Neural crest cell (in vitro differentiated cells): ENCODE measurements at places on chromosomes 3 and 15.

DNA sequence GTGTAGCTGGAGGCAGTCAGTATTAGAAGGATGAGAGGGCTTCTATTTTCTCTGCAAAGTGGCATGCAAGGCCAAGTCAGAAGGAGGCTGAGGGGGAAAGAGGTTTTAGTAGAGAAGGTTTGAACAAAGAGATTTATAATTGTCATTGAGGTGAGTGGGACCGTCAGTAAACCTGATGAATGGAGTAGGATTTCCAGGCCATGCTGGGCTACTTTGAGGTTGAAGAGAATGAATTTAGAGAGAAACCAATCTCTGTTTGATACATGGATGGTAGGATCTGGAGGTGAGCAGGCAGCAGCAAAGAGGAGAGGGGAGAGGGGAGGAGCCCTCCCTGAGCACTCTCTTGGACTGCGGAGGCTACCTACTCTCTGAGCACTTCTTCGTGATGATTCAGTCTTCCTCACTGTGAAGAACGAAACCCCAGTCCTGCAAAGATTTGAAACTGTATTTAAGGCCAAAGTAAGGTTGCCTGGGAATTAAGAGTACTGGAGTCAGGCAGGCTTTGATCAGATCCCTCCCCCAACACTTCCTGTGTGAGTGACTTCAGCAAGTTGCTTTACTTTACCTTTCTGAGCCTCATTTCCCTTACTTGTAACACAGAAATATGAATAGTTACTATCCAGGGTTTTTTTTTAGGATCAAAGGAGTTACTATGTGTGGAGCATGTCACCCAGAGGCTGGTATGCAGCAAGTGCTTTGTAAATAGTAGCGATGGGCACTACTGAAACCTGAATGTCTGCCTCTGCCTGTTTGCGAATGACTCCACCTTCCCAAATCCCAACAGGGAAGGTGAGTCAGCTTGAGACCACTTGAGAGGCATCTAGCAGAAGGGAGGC lies 75.8 kb downstream of the RPL39L start:
- no peak for DNase-seq

DNA sequence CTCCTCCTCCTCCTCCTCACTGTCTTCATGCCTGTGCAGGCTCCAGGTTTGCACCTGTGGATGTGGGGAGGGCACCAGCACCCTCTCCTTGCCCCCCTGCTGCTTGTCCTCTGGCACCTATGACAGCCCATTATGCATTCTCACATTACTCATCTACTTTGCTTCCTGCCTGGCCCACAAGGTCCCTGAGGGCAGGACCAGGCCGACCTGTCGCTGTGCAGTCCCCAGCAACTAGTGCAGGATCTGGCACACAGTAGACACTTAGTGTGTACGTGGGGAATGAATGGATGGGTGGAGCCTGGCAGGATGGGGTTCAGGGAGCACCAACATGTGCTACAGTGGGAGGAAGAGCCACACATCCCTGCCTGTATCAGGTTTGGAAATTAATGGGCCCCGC lies 58.3 kb upstream of the TMEM115 start:
- DNase-seq = no peak

GRCh38 chr15:73809728-73810501 lies 56.8 kb upstream of the INSYN1 start:
- no peak for DNase-seq

DNA sequence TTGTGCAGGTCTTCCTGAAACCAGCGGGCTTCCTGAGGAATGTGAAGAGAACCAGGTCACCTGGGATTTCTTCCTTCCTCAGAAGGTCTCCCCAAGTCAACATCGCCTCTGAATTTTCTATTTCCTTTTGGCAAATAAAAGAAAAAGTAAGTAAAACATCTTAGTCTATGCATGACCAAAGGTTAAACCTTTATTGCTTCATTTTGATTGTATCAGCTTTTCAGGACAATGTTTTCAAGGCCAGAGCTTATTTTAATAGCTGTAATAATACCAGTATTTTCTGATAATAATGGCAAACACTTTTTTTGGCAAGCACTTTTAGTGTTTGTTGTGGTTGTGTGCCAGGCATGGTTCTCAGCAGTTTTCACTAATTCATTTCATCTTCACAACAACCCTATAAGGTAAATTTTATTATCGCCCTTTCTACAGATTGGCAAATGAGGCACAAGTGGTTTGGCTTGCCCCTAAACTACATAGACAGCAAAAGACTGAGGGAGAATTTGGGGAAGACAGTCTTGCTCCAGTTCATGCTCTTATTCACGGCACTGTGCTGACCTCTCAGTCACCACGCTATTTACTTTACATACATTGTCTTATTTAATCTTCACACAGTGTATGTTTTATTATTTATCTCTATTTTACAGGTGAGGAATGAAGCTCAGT lies 110.4 kb downstream of the RPL22L1 start:
- DNase-seq = no peak

GRCh38 chr15:101023501-101024072 lies 104.4 kb downstream of the LRRK1 start:
- DNase-seq = no peak

- DNase-seq = no peak
These were observed 64.2 kb downstream of the TBC1D5 start for GRCh38 chr3:17678116-17678741.

DNA sequence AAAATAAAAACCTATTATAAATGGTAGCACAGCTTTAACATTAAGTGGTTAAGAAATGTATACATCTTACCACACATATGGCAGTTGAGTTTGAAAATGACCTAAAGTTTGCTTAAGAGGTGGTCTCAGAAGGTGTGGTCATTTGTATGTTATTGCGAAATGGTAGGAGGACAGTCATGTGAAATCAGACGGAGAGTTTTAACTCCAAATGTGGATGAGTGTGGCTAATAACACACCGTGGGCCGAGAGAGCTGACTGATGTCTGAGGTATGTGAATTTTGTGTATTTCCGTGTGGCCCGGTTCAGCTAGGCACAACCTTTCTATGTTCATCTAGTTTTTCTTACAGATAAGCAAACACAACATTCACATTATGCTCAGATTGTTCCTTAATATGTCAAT lies 71.9 kb downstream of the ARNT2 start:
- DNase-seq = no peak

DNA sequence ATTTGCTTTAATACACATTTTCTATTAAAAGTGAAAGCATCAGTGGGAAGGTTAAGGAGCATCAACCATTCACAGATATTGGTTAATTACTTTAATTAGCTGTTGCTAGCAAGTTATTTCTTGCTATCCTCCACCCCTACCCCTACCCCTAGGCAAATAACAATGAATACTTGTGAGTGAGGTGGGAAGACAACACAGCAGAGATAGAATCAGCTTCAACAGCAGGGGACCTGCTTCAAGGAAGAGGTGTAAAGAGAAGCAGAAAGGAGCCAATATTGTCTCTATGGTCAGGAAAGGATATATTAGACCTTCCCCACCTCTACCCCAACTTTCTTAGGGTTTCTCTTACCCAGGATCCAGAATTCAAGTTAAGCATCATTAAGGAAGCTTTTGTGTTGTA lies 149.4 kb downstream of the SNRK start:
- no peak for DNase-seq

DNA sequence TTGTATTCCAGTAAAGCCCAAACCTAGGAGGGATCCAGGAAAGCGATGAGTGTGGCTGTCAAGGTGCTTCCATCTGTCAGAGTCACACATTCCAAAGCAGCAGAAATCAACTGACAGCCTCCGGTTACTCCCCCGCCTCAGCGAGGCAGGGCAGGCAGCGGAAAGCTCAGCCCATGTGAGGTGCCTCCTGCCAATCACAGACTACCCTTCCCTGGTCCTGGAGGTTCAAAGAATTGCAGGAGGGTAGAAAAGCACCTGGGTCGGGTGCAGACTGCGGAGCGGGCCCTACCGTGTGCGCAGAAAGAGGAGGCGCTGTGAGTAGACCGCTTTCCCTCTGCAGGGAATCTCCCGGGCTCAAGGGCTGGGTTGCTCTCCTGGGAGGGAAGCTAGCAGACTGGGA lies at the start of gene UPK1B:
Gene UPK1B (plus strand): TSS at position 274 of the 400 bp plus-strand sequence. CDS start 13,144 bp downstream, outside the sequence.
- no peak for DNase-seq

DNA sequence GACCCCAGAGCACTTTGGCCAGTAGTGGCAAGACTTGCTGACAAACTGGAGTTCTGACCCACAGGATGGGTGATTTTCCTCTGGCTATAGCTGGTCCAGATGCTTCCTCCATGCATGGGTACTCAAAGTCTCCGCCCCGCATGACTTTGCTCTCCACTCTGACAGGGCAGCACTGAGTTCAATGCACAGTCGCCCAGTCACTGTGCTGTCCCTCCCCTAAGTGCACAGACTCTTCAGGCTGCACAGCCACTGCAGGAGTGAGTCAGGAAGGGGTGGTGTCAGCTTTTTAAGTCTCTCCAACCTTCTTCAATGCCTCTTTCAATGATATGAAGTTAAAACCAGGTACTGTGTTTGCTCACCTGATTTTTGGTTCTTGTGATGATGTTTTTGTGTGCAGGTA lies 17.8 kb downstream of the TEX9 start:
- DNase-seq = no peak

DNA sequence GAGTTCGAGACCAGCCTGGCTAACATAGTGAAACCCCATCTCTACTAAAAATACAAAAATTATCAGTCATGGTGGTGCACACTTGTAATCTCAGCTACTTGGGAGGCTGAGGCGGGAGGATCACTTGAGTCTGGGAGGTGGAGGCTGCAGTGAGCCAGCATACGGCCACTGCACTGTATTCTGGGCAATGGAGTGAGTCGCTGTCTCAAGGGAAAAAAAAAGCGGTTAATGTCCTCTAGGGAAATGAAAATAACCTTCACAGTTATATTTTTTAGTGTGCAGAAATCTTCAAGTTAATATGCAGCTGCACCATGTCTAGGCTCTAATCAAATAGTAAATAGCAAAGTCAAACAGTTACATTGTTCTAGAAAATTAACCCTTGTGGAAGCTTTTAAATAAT lies 14.8 kb downstream of the CEP19 start:
- no peak for DNase-seq

GRCh38 chr15:47944637-47945288 lies 176.0 kb upstream of the SLC24A5 start:
- DNase-seq = no peak

- no peak for DNase-seq
These were observed 2.2 kb downstream of the RBP1 start for GRCh38 chr3:139537361-139537760.

- peak; percentile 23 for DNase-seq
These were observed 97.6 kb downstream of the FRMD4B start for GRCh38 chr3:69288161-69288895.

- DNase-seq = peak; percentile 63
These were observed 596 bp upstream of the LIMD1 start for GRCh38 chr3:45593708-45594601.

GRCh38 chr3:187714404-187714979 lies 12.1 kb upstream of the RTP2 start:
- DNase-seq = peak; percentile 71

GRCh38 chr3:39474126-39474515 lies 6.6 kb downstream of the MOBP start:
- no peak for DNase-seq

DNA sequence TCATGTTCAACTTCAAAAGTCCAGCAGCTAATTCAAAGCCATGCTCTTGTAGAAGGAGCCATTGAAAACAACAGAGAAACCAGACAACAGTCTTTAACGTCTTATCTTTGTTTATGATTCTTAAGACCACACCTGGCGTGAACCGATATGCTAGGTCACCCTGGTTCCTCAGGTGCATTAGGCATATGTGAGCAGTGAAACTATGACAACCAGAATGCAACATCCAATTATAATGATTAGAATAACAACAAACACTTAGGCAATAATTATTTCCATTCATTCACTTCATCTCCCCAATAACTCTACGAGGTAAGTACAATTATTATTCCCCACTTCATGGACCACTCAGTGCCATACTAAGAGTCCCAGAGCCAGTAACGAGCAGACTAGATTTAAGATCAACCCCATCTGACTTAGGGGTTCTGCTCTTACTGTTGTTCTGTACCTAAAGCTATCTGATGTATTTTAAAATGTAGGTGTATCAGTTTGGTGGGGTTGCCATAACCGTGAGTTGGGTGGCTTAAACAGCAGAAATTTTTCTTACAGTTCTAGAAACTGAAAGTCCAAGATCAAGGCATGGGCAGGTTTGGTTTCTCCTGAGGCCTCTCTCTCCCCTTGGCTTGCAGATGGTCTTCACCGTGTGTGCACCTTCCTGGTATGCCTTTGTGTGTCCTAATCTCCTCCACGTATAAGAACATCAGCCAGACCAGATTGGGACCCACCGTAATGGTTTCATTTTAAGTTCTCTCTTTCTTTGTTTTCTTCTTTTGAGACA lies 997.8 kb upstream of the CFAP20DC start:
- DNase-seq = no peak

- DNase-seq = no peak
These were observed 124.8 kb upstream of the TNIK start for GRCh38 chr3:171585039-171585438.

GRCh38 chr3:83063446-83063845 lies 1302.0 kb upstream of the GBE1 start:
- no peak for DNase-seq

GRCh38 chr3:31247850-31248562 lies 284.7 kb upstream of the STT3B start:
- DNase-seq = no peak

- DNase-seq = no peak
These were observed 293.6 kb downstream of the FGF12 start for GRCh38 chr3:192433704-192434103.

DNA sequence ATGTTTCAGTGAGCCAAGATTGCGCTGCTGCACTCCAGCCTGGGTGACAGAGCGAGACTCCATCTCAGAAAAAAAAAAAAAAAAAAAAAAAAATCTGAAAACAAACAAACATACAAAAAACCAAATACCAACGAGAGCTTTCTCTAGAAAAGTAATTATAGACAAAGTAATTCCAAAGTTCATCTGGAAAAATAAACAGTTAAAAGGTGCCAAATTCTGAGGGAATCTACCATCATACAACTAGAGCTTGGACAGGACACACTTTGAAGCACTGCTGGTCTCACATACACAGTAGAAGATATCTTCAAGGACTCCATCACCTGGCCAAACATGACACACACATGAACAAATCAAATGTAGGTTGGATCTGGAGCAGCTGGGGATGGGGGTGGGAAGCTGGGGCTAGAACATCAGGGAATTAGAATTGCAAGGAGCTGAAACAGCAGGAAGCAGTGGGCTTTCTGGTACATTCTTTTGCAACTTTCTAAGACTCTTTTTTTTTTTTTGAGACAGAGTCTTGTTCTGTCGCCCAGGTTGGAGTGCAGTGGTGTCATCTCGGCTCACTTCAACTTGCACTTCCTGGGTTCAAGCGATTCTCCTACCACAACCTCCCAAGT lies 41.1 kb upstream of the CTSH start:
- no peak for DNase-seq

GRCh38 chr3:183443395-183444385 lies 15.3 kb upstream of the MCF2L2 start:
- DNase-seq = no peak
